ENCODE measurements at places on chromosomes 7 and 10. TPM values are rescaled to one million over a fixed set of nuclear protein-coding genes. Genes with fewer than 3 reads are reported as not detected.

The DPP6 gene
- total RNA-seq, result not detected

The SPDYE1 gene
- not detected for total RNA-seq

The SEPHS1 gene
- total RNA-seq, result 61.5 TPM

The ZNF282 gene
- total RNA-seq, result 19.3 TPM

The DENND2A gene
- not detected for total RNA-seq

The GJD4 gene
- not detected for total RNA-seq

The LEP gene
- not detected for total RNA-seq

The BLVRA gene
- total RNA-seq, result 64.2 TPM

The GDF10 gene
- not detected for total RNA-seq

The RAMP3 gene
- not detected for total RNA-seq

The UTF1 gene
- not detected for total RNA-seq

The ASB10 gene
- not detected for total RNA-seq

The ANKRD61 gene
- not detected for total RNA-seq

The TSPAN15 gene
- 0.34 TPM for total RNA-seq

The GLI3 gene
- total RNA-seq, result not detected

The TLX1 gene
- 0.07 TPM for total RNA-seq

The OR2A12 gene
- total RNA-seq, result not detected

The UPK3BL2 gene
- 2.4 TPM for total RNA-seq

The ZCCHC24 gene
- total RNA-seq, result 3.9 TPM

The FAM25C gene
- not detected for total RNA-seq

The FEZF1 gene
- total RNA-seq, result not detected

The AS3MT gene
- total RNA-seq, result 27.3 TPM

- DNase-seq, result no peak
These were observed 263.7 kb downstream of the PLXNA4 start for GRCh38 chr7:132312531-132313055.

- DNase-seq, result no peak
These were observed 265.6 kb upstream of the FOXK1 start for GRCh38 chr7:4416396-4417056.

- no peak for DNase-seq
These were observed 49.3 kb downstream of the ABCB4 start for GRCh38 chr7:87426160-87426559.

- DNase-seq, result no peak
These were observed 1.1 kb upstream of the KBTBD2 start for GRCh38 chr7:32892521-32893206.

- DNase-seq, result no peak
These were observed 33.0 kb downstream of the UCMA start for GRCh38 chr10:13201132-13201531.

- DNase-seq, result no peak
These were observed 199.4 kb downstream of the USP6NL start for GRCh38 chr10:11411926-11412545.

GRCh38 chr10:117830787-117831212, 215.9 kb downstream of the RAB11FIP2 start:
- DNase-seq, result no peak

DNA sequence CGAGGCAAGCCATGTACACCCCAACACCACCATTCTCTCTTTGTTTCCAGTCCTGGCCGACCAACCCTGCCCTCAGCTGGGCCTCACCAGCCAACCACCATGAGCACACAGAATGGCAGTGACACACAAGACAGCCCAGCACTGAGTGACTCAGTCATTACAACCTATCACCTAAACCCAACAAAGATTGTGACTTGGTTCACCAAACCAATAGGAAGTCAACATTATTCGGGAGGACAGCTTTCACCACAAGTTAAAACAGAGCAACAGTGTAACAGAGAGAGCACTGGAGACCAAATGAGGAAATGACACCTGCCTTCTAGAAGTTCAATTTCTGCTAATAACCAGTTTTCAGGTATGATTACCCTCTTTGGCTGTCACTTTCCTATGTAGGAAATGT, 72.1 kb downstream of the DNMBP start:
- no peak for DNase-seq

- DNase-seq, result no peak
These were observed 428.4 kb upstream of the KLF6 start for GRCh38 chr10:4213441-4213840.

GRCh38 chr7:74025146-74025545, 2.8 kb upstream of the ELN start:
- DNase-seq, result no peak

GRCh38 chr7:25944777-25945515, 207.1 kb upstream of the NFE2L3 start:
- no peak for DNase-seq

GRCh38 chr10:35384265-35384868, 48.1 kb downstream of the CCNY start:
- DNase-seq, result no peak

- no peak for DNase-seq
These were observed 18.1 kb downstream of the PSAP start for GRCh38 chr10:71832967-71833366.

- no peak for DNase-seq
These were observed 13.3 kb downstream of the TMEM72 start for GRCh38 chr10:44924261-44925040.

- DNase-seq, result peak; percentile 3
These were observed 236.0 kb downstream of the INHBA start for GRCh38 chr7:41466760-41467384.

GRCh38 chr7:155069992-155070751, at the start of gene HTR5A:
TSS of gene HTR5A (plus strand) at chr7:155070324. CDS start at chr7:155070900, 576 bp downstream.
- peak; percentile 48 for DNase-seq

DNA sequence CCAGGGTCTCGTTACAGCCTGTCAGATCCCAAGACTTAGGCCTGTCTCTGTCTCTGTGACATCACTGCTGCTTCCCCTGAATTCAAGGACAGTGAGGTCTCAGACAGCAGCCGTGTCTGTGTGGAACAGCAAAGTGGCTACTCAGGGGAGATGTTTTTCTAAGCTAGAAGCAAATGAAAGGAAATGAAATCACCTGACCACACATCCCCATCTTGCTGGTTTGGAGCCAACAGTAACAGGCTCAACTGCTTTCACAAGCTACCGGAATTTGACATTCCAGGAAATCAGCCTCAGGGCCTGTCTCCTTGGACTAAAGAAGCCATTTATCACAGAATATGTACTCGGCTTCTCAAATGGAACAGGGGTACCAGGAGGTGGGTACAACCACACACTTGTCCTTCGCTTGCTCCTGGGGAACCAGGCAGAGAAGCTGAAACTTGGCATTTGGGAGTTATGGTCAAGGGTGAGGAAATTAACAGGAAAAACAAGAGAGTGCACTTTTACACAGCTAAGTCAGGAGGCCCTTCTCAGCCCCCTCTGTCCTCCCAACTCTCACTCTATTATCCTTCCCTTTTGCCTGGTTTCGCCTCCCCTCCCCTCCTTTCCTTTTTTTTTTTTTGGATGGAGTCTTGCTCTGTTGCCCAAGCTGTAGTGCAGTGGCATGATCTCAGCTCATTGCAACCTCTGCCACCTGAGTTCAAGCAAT, 73.2 kb downstream of the SPDYE5 start:
- DNase-seq, result no peak

GRCh38 chr7:32535162-32535702, 39.9 kb downstream of the AVL9 start:
- no peak for DNase-seq

- no peak for DNase-seq
These were observed 1.0 kb downstream of the GRM8 start for GRCh38 chr7:127251465-127252376.

- DNase-seq, result no peak
These were observed 270.7 kb downstream of the ABCA13 start for GRCh38 chr7:48441848-48442492.

- no peak for DNase-seq
These were observed 51.9 kb upstream of the PTN start for GRCh38 chr7:137395420-137395819.

DNA sequence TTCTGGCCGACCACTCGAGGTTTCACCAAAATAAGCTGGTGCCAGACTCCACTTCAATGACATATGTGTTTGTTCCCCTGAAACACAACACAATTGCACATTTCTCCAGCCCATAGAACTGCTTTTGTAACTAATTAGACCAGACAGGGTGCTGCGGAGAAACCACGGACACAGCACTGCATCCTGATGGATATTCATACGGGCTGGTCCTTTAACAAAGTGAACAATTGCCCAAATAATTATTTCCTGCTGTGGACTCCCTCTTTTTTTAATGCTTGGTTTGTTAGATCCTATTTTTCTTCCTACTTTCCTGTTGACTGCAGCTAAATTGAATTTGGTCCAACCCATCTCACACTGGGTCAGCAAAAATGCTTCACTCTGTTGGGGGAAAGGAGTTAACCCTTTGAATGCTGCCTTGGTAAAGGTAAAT, 198.6 kb upstream of the BMPER start:
- DNase-seq, result no peak

DNA sequence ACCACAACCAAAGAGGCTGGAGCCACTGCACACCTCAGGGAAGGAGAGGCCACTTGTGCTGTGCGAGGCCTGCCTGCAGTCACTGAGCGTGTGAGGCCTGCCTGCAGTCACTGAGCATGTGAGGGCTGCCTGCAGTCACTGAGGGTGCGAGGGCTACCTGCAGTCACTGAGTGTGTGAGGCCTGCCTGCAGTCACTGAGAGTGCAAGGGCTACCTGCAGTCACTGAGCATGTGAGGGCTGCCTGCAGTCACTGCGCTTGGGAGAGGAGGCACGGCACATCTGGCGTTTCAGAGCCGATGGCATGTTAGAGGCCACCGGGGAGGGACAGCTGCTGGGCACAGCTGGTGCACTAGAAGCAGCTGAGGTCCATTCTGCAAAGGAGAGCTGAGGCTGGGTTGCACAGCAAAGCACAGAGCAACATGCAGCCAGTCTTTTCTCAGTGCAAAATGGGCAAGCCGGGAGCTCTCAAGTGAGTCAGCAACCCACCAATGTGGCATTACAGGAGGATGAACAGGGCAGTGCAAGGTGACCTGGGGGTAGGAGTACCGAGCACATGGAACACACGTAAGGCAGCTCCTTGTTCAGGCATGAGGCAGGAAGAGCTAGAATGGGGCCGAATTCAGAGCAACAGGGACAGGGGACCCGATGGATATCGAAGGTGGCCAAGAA, 540.1 kb downstream of the PTPRN2 start:
- DNase-seq, result no peak

GRCh38 chr7:43944286-43944685, 18.1 kb downstream of the UBE2D4 start:
- no peak for DNase-seq

GRCh38 chr7:122307228-122307621, 2.7 kb upstream of the FEZF1 start:
- no peak for DNase-seq

GRCh38 chr10:52198540-52198939, 115.5 kb upstream of the DKK1 start:
- no peak for DNase-seq

DNA sequence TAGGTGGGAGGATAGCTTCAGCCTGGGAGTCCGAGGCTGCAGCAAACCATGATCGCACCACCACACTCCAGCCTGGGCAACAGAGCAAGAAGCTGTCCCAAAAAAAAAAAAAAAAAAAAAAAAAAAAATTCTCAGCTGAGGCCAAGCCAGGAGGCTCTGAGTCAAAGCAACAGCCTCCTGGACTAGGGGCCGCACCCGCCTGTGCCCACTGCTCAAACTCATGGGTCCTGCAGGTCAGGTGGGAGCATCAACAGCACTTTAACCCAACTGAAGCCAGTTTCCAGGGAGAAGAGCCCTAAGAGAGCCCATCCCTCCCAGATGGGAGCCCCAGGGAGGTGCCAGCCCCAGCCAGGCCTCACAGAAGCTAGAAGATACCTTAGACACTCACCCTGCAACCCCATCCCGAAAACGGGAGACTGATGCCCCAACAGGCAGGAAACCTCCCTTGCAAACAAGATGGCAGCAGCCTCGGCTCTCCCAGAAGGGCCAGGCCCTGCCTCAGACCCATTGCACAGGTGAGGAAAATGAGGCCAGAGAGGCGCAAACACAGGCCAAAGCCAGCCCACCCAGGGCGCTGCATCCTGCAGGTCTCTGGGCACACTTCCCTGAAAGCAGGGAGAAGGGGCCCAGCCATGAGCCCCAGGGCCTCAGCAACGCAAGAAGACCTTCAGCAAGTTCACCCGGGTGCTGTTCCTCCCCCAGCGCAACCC, 11.0 kb downstream of the PDGFA start:
- no peak for DNase-seq

GRCh38 chr7:48102530-48102929, 13.5 kb downstream of the UPP1 start:
- no peak for DNase-seq

DNA sequence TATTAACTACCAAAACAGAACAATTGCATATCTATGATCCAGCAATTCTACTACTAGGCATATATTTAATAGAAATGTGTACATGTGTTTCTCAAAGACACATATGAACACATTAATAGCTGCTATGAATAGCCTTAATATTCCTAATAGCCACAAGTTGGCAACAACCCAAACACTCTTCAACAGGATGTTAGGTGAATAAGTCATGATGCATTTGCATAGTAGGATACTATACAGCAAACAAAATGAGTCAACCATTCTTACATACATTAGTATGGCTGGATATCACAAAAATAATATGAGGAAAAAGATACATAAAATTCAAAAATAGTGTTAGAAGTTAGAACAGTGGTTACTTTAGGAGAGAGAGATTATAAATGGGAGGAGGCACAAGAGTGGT, 26.8 kb upstream of the ZNF746 start:
- DNase-seq, result no peak

DNA sequence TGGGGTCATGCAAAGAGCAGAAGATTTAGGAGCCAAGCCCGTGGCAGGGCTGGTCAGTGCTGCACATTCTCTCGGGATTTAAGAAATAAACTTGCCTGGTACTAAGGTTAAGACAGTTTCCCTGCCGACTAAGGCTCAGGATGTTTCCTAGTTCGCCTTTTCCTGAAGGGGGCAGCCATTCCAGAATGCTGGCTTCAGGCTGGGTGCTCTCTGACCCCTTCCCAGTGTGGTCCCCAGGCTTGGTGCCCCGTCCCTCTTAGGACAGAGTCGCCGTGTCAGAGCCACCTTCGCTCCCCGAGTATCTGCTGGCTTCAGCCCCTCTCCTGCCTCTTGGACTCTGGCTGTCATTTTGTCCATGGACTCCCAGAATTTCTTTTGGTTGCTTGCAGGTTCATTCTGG, 117.2 kb downstream of the ELFN1 start:
- DNase-seq, result no peak

DNA sequence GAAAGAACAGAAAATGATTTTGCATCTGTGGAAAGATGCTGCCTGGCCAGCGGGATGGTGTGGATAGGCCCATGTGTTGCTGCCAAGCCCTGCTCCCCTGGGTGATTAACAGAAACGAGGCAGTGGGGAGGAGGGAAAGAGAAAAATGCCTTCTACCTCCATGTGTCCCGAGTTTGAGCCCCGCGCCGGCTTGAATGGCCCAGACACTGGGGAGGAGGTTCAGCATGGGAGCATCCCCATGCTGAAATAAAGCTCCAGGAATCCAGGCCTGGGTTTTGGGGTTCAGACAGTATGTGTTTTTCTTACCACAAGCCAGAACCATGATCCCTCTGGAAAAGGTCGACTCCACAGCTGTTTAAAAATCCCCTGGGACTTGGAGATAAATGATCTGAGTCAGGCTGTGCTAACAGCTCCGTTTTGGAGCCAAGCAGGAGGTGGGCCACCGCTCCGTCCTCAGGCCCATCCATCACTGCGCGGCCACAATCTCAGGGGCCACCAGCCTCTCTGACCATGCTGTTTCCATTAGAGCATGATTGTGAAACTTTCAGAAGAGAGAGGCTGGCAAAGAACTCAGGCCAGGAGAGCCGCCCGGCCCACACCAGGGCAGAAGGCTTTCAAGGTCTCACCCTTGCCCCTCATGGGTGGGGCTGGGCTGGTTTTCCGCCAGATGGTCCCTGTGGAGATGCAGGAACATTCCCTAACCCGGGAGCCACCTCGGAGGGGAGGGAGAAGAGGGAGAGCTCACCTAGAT, 299.7 kb downstream of the ZEB1 start:
- DNase-seq, result no peak
